ENCODE measurements at places on chromosomes 5 and 9.

GRCh38 chr9:91657501-91657900 lies 233.9 kb upstream of the NFIL3 start:
- DNase-seq, result no peak

DNA sequence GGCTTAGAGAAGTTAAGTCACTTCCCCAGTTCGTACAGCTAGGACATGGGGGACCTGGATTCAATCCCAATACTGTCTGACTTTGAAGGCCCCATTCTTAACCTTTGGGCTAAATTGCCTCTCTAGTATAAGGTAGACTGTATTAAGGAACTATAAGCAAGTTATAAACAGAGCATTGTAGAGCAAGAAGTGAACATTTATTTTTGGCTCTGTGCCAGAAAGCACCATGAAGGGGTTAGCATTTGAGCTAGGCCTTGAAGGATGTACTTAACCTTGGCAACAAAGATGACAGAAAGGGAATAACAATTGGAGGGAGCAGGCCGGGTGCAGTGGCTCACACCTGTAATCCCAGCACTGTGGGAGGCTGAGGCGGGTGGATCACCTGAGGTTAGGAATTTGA lies 32.8 kb downstream of the GALNT10 start:
- DNase-seq, result no peak

- DNase-seq, result peak; percentile 30
Measured at GRCh38 chr9:127344368-127345000, 52.5 kb upstream of the SLC2A8 start.

DNA sequence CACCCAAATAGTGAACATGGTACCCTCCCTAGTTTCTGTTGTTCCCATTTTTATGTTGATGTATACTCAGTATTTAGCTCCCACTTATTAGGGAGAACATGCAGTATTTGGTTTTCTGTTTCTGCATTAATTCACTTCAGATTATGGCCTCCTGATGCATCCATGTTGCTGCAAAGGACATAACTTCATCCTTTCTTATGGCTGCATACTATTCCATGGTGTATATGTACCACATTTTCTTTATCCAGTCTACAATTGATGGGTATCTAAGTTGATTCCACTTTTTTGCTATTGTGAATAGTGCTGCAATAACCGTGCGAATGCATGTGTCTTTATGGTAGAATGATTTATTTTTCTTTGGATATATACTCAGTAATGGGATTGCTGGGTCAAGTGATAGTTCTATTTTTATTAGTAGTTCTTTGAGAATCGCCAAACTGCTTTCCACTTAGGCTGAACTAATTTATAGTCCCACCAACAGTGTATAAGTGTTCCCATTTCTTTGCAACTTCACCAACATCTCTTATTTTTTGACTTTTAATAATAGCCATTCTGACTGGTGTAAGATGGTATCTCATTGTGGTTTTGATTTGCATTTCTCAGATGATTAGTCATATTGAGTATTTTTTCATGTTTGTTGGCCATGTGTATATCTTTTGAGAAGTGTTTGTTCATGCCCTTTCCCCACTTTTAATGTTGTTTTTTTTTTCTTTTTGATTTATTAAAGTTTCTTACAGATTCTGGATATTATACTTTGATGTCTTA lies 79.6 kb downstream of the SMIM15 start:
- peak; percentile 37 for DNase-seq

DNA sequence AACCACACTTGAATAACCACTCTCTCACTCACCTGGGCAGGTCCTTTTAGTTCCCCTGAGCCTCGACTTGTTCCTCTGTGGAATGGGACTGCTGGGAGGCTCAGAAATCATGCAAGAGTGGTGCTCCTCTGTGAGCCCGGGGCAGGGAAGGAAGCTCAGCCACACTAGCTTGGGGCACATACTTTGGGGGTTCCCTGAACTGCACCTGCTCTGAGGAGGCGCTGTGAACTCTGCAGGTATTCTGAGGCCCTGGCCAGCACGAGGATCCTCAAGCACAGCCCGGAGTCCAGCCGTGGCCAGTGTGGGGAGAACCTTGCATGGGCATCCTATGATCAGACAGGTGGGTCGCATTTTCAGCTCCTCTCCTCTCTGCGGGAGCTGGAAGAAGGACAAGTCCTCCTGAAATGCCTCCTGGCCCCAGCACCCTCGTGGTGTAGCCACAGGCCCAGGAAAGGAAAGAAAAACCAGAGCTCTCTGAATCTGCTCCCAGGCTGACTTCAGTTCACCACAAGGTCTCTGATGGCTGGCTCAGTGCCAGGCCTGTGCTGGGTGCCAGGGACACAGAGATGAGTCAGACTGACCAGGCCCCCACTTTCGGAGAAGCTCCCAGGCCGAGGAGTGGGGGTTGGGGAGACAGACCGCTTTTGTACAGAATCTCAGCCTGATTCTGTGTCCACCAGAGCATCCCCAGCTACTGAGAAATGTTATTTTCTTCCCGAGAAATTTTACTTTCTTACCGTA lies 11.9 kb downstream of the GLIPR2 start:
- DNase-seq, result peak; percentile 96

GRCh38 chr9:27792971-27793689 lies 219.8 kb upstream of the C9orf72 start:
- DNase-seq, result no peak

GRCh38 chr9:5578698-5579085 lies 50.2 kb upstream of the RIC1 start:
- DNase-seq, result no peak
